Amniotic epithelial cell (primary cell): ENCODE measurements at places on chromosomes 6 and 20.

- DNase-seq, result no peak
Observed at GRCh38 chr6:138824482-138825144, 28.7 kb downstream of the ECT2L start.

DNA sequence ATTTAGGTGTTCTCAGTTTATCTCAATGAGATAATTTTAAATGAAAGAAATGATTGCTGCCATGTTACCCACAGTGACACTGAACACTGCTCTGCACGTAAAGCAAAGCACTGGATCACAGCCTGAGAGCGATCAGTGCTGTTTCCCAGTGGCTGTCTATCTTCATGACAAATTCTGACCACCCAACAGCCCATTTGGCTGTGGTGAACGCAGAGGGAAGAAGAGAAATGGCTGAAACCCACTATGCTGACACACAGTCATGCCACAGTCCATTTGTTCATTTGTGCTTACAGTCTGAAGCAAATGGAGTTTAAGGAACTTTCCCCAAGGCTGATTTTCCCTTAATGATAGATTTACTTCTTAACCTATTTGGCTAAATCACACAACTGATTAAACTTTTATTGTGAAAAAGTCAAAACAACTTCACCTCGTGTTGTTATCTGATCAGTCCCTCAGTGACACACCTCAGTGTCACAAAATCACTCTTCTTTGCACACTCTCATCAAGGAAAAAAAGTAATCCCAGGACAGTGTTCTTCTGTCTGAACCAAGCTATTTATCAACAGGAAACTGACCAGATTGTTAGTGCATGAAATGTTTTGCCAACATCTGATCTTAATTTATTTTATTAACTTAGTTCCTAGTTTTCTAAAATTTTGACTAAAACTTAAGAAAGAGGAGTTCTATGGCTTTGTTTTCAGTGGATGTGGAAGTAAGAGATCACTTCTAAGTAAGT lies 225.1 kb downstream of the TBX18 start:
- DNase-seq, result no peak

DNA sequence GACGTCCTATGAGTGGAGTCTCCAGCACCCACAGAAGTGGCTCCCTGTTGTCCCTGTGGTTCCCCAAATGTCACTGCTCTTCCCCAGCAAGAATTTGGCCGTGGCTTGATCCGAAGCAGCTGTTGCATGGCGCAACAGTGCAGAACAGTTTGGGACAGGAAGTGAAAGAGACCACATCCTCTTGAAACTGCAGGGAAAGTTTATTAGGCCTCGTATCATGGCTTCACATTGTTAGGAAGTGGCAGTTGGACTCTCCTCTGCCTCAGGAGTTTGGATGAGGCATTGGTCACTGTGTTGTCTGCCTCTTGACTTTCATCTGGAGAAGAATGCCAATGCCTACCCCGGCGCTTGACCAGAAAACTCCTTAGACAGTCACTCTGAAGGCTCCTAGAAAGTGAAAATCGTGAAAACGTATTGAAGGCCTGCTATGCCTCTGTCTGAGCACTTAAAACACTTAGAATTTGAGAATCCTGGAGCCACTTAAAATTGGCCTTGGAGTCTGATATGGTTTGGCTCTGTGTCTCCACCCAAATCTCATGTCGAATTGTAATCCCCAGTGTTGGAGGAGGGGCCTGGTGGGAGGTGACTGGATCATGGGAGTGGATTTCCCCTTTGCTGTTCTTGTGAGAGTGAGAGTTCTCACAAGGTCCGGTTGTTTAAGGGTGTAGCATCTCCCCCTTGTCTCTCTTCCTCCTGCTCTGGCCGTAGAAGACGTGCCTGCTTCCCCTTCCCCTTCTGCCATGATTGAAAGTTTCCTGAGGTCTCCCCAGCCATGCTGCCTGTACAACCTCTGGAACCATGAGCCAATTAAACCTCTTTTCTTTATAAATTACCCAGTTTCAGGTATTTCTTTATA lies 334.9 kb upstream of the JARID2 start:
- no peak for DNase-seq

GRCh38 chr6:37018198-37019064 lies 13.0 kb downstream of the FGD2 start:
- DNase-seq, result peak; percentile 81

DNA sequence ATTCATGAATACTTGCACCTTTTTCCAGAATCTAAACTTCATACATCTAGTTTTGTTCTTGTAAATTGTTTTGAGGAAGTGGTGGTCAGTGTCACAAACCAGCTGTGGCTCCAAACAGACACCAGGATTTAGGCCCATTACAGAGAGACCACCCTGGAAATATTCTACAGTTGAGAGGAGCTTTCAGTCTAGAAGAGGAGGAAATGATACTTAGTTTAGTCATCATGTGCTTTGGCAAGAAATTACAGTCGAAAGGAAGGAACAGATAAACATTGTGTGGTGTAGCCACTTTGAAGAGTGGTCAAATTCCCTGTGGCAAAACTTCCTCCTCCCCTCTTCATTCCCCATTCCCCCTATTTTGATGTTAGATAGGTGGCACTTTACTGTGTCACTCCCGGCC lies 15.7 kb downstream of the DCBLD1 start:
- DNase-seq, result peak; percentile 80

- DNase-seq, result no peak
Observed at GRCh38 chr20:61775423-61775822, 290.3 kb downstream of the TAF4 start.

- DNase-seq, result no peak
Observed at GRCh38 chr6:5058254-5058653, 26.9 kb upstream of the PPP1R3G start.

GRCh38 chr6:138184230-138184629 lies 22.5 kb downstream of the ARFGEF3 start:
- DNase-seq, result no peak

DNA sequence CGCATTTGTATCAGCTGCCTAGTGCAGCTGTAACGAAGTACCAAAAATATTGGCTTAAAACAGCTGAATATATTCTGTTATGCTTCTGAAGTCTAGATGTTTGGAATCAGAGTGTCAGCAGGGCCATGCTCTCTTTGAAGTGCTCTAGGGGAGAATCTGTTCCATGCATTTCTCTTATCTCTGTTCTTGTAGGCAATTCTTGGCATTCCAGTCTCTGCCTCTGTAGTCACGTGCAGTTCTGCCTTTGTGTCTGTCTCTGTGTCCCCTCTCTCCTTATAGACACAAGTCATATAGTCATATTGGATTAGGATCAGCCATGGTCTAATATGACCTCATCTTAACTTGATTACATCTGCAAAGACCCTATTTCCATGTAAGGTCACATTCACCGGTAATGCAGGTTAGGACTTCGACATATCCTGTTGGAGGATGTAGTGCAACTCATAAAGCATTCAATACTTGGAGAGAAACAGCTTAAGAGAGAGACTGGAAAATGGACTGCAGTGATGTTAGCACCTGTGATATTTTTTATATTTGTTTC lies 18.6 kb downstream of the FAM83B start:
- no peak for DNase-seq

GRCh38 chr6:109379711-109380110 lies 2.6 kb downstream of the CD164 start:
- peak; percentile 56 for DNase-seq

DNA sequence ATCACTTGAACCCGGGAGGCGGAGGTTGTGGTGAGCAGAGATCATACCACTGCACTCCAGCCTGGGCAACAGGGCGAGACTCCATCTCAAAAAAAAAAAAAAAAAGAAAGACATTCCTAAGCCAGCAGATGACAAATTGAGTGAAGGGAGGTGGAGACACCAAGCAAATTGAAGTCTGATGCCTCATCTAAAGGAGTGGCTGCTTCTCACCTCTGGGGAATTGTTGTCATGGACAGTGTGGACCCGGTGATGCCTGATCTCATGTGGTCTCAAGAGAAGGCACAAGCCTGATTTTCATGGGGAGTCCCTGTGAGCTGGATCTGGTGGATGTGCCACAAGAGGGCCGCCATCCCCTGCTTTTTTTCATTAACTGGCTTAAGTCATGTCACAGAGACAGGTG lies 272.0 kb downstream of the ZNF217 start:
- no peak for DNase-seq

GRCh38 chr6:115976321-115976870 lies 84.3 kb downstream of the FRK start:
- DNase-seq, result no peak

DNA sequence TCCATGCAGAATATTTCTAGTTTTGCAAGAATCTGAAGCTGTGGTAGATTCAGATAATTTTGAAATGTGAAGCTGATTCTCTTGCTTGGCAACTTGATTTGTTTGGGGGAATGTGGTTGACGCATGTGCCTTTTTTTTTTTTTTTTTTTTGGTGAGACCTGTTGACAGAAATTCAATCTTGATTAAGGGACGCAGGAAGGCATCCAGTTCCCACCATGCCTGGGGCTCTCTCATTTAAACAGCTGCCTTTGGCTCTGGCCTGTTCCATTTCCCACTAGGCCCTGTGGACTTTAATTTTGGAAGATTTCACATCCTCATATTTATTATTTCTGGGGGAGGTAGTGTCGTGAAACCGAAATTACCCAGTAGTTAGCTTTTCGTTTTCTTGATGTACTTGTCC lies 8.6 kb downstream of the TPX2 start:
- DNase-seq, result peak; percentile 53

GRCh38 chr20:40521962-40522361 lies 167.1 kb downstream of the MAFB start:
- no peak for DNase-seq

- no peak for DNase-seq
Observed at GRCh38 chr6:164947164-164947563, 362.2 kb downstream of the C6orf118 start.

DNA sequence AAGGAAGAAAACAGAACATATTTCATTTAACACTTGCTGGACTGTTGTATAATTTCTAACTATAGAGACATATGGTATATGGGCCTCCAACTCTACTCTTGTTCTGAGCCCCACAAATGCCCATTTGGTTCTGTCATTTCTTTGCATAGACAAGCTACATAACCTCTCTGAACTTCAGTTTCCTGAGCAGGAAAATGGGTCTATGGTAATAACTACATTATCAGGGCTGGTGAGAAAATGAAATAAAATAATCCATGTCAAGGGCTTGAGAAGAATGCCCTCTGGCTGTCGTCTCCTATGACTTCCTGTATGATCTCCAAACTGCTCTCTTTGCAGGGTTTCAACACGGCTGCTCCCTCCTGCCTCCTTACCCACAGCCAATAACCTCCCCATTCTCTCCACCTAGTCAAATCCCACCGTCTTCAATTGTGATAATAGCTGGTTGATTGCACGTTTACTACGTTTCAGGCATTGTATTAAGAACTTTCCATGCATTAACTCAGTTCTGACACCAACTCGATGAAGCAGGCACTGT lies 12.0 kb downstream of the ZCCHC3 start:
- DNase-seq, result peak; percentile 48

- DNase-seq, result no peak
Observed at GRCh38 chr20:20829681-20830080, 117.2 kb upstream of the RALGAPA2 start.

DNA sequence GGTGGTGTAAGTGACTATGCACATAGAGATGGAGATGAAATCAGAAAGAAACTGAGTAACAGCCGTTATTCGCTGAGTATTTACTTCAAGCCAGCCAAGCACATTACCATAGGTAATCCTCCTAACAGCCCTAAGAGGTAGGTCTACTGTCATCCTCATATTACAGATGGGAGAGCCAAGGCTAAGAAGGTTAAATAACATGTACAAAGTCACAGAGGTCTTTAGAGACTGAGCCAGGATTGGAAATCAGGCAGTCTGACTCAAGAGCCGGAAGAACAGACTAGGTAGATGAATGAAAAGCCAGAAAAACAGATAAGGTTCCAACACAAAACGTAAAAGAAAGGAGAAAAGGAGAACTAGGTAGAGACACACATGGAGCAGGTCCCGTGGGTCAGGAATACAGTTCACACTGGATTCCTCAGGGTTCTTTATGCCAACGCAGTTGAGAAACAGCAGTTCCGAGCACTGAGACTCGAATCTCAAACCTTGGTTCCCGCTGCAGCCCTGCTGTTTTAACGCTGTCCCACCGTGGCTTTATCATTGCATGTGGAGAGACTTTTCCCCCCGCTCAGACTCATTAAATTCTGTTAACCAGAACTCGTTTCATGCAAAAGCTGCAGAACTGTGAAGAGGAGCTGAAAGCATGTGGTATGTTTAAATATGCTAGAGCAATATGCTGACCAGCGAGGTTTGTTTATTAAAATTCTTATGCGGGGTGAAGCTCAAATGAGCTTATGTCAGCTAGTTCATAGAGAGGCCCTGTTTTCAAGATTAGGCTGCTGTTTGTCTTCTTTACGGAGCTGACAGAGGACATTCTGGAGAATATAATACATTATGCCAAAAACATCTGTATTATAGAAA lies 537.9 kb downstream of the CD83 start:
- no peak for DNase-seq

- no peak for DNase-seq
Observed at GRCh38 chr6:163877877-163878639, 463.5 kb downstream of the QKI start.

DNA sequence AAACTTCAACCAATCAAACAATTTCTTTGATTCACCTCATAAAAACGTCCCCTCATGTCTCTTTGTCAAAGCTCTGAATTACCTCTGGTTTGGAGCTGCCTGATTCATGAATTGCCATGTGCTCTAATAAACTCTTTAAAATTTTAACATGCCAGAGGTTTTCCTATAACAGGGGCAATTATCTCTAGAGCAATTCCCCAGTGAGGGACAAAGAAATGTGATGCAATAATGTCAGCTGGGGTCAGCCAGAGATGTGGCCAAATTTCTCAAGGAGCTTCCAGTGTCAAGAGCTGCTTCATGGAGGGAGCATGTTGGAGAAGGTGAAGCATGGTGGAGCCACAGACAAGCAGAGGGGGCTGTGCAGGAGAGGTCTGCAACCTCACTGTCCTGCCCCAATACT lies 38.7 kb upstream of the RFPL4B start:
- no peak for DNase-seq

DNA sequence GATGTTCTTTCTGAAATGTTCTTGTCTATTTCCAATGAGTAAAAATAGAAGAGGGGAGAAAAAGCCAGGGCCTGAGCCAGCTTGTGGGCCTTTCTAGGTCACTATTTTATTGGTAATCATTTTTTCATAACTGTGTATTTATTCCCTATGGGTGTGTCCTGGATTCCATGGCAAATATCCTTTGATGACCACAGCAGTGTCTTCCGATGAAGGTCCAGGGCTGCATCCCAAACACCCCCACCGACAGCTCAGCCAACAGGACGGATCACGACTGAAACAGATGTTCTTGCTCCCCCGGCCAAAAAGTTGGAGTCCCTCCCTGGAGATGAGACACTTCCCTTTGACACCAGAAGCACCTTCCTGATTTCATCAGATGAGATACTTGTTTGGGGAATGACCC lies 105.4 kb upstream of the PLEKHG1 start:
- no peak for DNase-seq

- DNase-seq, result no peak
Observed at GRCh38 chr20:57843941-57844625, 134.3 kb upstream of the PMEPA1 start.

- no peak for DNase-seq
Observed at GRCh38 chr6:154277629-154278017, 79.0 kb downstream of the IPCEF1 start.
